AG04449 (cell line): ENCODE measurements at places on chromosomes 1 and 21.

DNA sequence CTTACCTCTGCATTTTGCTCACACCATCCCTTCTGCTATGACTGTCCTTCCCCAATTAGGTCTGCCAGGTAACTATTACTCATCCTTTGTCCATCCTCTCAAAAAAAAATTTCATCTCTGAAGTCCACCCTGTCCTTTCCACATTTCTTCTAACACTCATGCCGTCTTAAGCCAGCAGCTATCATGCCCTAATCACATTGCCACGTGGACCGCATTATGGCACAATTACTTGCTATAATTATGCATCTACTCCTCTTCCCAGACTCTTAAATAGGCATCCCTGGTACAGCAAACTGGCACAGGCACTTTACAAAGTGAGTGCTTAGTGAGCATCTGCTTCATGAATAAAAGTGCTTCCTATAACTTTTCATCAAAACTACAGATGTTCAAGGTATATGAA, 295.4 kb upstream of the ESRRG start:
- DNase-seq: no peak

GRCh38 chr1:189786761-189787160, 690.9 kb downstream of the BRINP3 start:
- no peak for DNase-seq

- DNase-seq: no peak
Measured at GRCh38 chr1:175198332-175198731, 5.8 kb upstream of the KIAA0040 start.

- DNase-seq: no peak
Measured at GRCh38 chr1:107840725-107841124, 124.3 kb downstream of the VAV3 start.

- no peak for DNase-seq
Measured at GRCh38 chr1:27602462-27603308, 1.3 kb downstream of the AHDC1 start.

DNA sequence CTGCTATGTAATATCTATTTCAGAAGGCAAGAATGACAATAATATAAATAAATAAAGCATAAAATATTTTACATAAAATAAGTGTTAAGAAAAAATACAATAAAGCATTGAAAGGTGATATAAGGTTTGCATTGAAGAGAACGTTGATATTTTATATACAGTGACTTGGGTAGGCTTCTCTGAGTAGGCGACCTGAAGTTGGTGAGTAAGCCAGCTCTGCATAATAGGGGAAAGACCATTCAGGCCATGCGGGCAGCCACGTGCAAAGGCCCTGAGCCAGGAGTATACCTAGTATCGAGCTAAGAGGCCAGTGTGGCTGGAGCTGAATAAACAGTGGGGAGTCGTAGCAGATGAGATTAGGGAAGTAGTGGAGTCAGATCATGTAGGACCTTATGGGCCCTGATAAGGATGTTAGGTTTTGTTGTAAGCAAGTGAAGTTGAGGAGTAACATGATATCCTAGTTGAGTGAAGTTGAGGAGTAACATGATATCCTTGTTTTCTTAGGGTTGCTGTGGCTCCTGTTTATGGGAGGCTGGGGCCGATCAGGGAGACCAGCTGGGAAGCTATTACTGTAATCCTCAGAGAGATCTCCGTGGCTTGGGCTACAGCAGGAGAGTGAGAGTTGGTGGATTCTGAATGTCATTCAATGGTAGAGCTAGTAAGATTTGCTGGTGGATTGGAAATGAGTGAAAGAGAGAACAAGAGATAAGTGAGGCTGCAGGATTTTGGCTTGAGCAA, 22.0 kb downstream of the KCNK1 start:
- DNase-seq: no peak
